ENCODE measurements at places on chromosomes 5 and 9. TPM values are rescaled to one million over a fixed set of nuclear protein-coding genes. Genes with fewer than 3 reads are reported as not detected.

OCLN gene
- 4.1 TPM for total RNA-seq

C5orf34 gene
- total RNA-seq: 3.1 TPM

FBLL1 gene
- 0.47 TPM for total RNA-seq

C7 gene
- total RNA-seq: 0.09 TPM

DMRT3 gene
- total RNA-seq: not detected

FCN2 gene
- not detected for total RNA-seq

OMD gene
- 0.94 TPM for total RNA-seq

PCDHB15 gene
- total RNA-seq: 0.90 TPM

C9 gene
- total RNA-seq: not detected

STC2 gene
- total RNA-seq: 303 TPM

SOX30 gene
- not detected for total RNA-seq

TMOD1 gene
- 0.28 TPM for total RNA-seq

NTNG2 gene
- 0.28 TPM for total RNA-seq

TAS2R1 gene
- total RNA-seq: not detected

USP20 gene
- 7.6 TPM for total RNA-seq

GABRA1 gene
- not detected for total RNA-seq

RNF130 gene
- 34.2 TPM for total RNA-seq

TMEM171 gene
- 7.0 TPM for total RNA-seq

IFNW1 gene
- not detected for total RNA-seq

PCDHGA3 gene
- total RNA-seq: 1.9 TPM

ELOVL7 gene
- under 0.01 TPM for total RNA-seq

GKAP1 gene
- total RNA-seq: 2.2 TPM

SLC25A2 gene
- 0.09 TPM for total RNA-seq

RASGRF2 gene
- 12.4 TPM for total RNA-seq

NPR3 gene
- 0.27 TPM for total RNA-seq

NNT gene
- 52.5 TPM for total RNA-seq

SPINK6 gene
- total RNA-seq: not detected

ANKRD34B gene
- not detected for total RNA-seq

NR6A1 gene
- 0.36 TPM for total RNA-seq

ASB6 gene
- 11.1 TPM for total RNA-seq

CCNH gene
- total RNA-seq: 97.6 TPM

FABP6 gene
- not detected for total RNA-seq

DCTN4 gene
- 29.9 TPM for total RNA-seq

DNAI1 gene
- total RNA-seq: not detected

BTNL3 gene
- not detected for total RNA-seq

CMBL gene
- total RNA-seq: 6.7 TPM

PTPN3 gene
- total RNA-seq: 2.8 TPM

VLDLR gene
- total RNA-seq: 4.4 TPM

NR2F1 gene
- total RNA-seq: 24.9 TPM

PCDHGA4 gene
- total RNA-seq: 5.0 TPM

PCDHGA12 gene
- 4.8 TPM for total RNA-seq

PCDHGA10 gene
- 3.9 TPM for total RNA-seq

PCDHA3 gene
- 0.36 TPM for total RNA-seq

ADAMTS2 gene
- total RNA-seq: 41.0 TPM

CTXN3 gene
- not detected for total RNA-seq

ITK gene
- total RNA-seq: not detected

TPM2 gene
- total RNA-seq: 316 TPM

TICAM2 gene
- total RNA-seq: 1.5 TPM

CCL27 gene
- total RNA-seq: not detected

LCN1 gene
- 0.66 TPM for total RNA-seq

TPPP gene
- 0.19 TPM for total RNA-seq

GHR gene
- total RNA-seq: 0.66 TPM

MLANA gene
- total RNA-seq: not detected

Measured in endothelial cell of coronary artery (primary cell).